ENCODE measurements at places on chromosomes 7 and 10. TPM values are rescaled to one million over a fixed set of nuclear protein-coding genes. Genes with fewer than 3 reads are reported as not detected.

The MOGAT3 gene
- total RNA-seq: not detected

The CRYGN gene
- total RNA-seq: 0.09 TPM

The ELAPOR2 gene
- total RNA-seq: 7.1 TPM

The CYP3A7 gene
- total RNA-seq: 0.58 TPM

The RHOBTB1 gene
- 31.9 TPM for total RNA-seq

- DNase-seq: no peak
Measured at GRCh38 chr10:36091007-36091406, 448.9 kb upstream of the FZD8 start.

GRCh38 chr10:132163278-132163765 lies 23.4 kb upstream of the DPYSL4 start:
- no peak for DNase-seq

GRCh38 chr7:155237297-155237696 lies 60.4 kb upstream of the INSIG1 start:
- no peak for DNase-seq

- DNase-seq: no peak
Measured at GRCh38 chr7:8831376-8831775, 398.0 kb downstream of the NXPH1 start.

- DNase-seq: peak; percentile 92
Measured at GRCh38 chr7:30800785-30801252, 29.6 kb downstream of the MINDY4 start.

DNA sequence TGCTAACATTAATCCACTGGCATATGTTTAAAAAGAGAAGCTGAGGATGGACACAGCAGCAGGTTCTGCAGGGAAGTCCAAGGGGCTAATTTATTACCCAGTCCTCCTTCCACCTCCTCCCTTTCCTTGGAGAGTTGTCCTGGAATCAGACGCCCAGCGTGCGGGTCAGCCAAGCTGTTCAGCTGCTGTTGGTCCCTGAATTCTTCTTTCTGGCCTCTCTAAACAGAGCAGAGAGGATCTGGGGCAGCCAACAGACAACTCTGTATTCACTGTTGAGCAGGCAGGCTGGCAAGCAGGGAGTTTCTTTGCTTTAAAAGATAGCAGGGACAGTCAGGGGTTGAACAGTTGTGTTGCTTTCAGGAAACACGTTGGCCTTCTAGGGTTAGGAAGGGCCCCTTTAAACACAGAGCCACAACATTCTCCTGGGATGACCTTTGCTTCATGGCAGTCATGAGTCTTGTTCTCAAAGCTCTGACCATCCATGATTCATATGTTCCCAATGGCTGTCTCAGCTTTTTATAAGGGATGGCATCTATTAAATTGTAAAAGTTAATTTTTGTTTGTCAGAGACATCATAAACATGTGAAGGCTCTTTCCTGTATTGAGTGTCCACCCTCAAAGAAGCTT lies 217.0 kb downstream of the CREB5 start:
- DNase-seq: peak; percentile 94

DNA sequence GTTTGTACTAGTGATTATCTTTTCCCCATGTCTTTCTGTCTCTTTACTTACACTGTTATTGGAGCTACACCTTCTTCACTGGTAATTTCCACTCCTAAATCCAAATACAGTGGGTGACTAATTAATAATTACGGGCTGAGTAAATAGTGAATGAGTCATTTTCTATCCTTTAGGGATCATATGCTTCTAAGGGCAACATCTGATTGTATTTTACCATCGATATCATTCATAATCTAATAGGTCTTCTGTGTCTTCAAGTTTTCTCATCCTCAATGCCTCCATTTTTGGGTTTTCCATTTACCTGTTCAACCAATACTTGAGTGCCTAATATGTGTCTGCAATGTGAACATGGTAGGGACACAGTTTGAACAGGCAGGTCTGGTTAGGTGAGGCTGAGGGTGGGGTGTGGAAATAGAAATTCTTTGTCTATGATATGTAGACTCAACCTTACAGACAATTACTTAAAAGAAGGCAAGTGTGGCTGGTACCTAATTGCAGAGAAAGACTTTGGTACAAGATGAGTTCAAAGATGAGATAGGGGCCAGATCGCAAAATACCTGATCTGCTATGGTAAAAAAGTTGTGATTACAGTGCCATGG lies 5.9 kb upstream of the DHX32 start:
- no peak for DNase-seq

- no peak for DNase-seq
Measured at GRCh38 chr7:1899196-1899595, 229.1 kb downstream of the ELFN1 start.

DNA sequence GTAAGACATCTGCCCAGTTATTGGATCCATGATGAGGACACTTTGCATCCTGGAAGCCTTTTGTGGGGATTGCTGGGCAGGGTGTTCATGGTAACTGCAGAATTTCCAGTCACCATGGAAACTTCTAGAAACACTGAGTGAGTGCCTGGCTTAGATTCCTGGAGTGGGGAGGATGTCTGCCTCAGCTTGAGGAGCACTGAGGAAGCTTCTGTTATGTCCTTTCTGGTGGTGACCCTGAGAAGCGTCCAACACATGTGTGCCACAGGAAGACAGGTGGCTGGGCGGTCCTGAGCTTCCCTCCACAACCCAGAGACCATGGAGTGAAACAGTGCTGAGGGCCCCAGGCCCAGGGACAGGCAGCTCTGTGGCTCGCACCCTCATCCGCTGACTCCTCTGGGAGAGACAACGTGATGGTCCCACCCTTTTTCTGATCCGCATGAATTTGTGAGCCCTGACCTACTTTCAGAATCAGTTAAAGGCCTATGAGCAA lies 191.8 kb upstream of the CXCL12 start:
- DNase-seq: peak; percentile 87

DNA sequence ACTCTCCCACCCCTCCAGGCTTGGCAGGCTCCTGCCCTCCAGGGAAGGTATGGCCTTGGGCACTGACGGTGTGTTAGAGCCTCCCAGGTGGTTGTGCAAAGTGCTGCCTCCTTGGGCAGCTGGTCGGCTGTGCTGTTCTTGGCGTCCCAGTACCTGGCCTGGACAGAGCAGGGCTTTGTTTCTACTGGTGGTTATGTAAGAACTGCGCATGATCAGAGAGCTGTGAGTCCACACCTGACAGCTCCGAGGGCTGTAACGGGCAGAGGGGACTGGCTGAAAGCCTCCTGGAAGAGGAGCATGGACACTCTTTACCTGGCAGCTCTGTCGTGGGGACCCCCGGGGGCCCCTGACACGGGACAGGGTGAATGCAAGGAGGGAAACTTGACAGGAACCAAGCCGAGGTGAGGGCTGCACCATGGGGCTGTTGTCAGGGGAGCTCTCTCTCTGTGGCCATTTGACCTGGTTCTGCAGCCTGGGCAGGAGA lies 3.1 kb upstream of the SFRP5 start:
- no peak for DNase-seq

DNA sequence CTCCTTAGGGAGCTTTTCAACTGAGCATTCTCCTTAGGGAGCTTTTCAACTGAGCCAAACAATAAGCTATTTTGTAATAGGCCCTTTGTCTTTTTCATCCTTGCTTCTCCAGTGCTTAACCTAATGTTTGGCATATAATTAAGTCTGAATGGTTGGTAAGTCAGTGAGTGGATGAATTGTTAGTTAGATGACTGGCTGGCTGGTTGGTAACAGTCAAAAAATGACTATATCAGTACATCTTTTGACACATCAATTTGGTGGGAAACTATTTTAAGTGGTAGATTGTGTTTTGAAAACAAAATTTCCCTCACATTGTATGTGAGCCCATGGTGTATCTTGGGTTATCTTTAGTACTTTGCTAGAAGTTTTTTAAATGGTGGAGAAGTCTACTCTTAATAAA lies 16.4 kb downstream of the ING3 start:
- no peak for DNase-seq

DNA sequence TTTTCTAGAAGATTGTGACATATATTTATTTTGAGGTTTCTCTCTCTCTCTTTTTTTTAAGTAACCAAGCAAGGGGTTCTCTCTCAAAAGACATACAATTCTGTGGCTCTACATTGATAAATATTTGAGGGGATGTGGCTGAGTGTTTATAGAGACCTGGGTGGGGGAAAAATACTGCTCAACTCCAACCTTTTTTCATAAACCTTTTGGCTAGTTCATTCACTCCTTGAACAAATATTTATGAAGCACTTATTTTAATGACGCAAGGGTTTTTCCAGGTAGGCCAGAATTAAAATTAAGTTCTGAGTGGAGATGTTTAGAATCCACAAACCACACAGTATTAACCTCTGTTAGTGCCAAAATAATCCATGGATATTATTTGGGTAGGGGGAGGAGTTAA lies 100.2 kb downstream of the PTPRE start:
- no peak for DNase-seq

GRCh38 chr10:7846591-7846990 lies 28.3 kb downstream of the TAF3 start:
- no peak for DNase-seq

DNA sequence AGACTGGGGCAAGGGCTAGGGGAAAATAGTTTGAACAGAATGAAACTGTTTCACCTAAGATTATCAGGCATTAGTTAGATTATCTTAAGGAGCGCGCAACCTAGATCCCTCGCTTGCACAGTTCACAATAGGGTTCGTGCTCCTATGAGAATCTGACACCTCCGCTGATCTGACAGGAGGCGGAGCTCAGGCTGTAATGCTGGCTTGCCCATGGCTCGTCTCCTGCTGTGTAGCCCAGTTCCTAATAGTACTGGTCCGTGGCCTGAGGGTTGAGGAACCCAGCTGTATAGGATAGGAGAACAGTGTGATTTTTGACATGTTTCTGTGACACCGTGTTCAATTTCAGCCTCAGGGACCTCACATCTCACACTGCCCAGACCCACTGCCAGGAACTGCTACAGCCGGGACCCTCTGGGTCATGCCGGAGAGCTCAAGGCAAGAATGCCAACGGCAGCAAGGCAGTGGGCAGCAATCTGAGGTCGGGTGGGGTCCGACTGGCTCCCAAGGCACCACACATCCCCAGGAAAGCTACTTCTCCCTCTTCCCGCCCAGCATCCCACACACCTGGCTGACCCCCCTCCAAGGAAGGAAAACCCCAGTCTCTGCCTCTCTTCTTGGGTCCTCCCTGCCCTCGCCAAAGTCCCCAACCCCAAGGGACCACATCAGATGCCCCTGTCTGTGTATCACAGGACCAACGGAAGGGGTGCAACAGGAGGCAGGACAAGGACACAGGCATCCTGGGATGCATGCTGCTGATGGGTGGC lies 31.7 kb downstream of the CAMK2B start:
- DNase-seq: no peak

- DNase-seq: no peak
Measured at GRCh38 chr7:30562909-30563308, 31.8 kb upstream of the GARS1 start.

- DNase-seq: peak; percentile 84
Measured at GRCh38 chr10:6920072-6921019, 340.3 kb upstream of the PRKCQ start.

GRCh38 chr10:607545-608185 lies 81.8 kb downstream of the DIP2C start:
- peak; percentile 53 for DNase-seq

GRCh38 chr7:879706-880105 lies 3.4 kb downstream of the GET4 start:
- no peak for DNase-seq

GRCh38 chr10:53646525-53646924 lies 873.9 kb upstream of the MBL2 start:
- peak; percentile 85 for DNase-seq

DNA sequence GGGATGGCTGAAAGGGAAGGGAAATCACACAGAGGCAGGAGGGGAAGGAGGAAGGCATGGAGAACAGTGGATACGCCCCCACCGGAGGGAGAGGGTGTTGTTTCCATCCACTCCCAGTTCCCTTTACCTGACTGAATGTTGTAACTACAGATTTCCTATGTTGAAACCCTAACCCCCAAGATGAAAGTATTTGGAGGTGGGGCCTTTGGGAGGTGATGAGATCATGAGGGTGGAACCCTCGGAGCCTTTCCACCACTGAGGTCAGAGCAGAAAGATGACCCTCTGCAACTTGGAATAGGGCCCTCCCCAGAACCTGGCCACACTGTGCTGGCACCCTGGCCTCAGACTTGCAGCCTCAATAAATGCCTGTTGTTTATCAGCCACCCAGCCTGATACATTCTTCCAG lies 48.6 kb upstream of the CNPY1 start:
- DNase-seq: no peak
